ENCODE measurements at places on chromosomes 5 and 9.
A peak's percentile ranks its signal among the peaks of the same experiment; 100 is the strongest.

DNA sequence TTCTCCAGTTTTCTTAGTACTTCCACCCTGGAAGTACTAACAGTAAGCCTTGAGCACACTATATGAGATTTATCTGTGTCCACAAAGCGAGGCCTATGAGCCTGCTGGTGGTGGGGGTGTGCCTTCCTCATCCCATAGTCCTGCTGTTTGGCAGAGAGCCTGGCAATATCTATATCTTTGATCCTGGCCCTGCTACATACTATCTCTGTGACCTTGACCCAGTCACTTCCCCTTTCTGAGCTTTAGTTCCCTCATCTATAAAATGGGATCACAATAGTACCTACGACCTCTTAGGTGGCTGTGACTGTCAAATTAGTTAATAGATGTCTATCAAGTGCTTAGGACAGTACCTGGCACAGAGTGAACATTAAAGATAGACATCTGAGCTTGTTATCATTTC lies 114.6 kb upstream of the SAP30L start:
- no peak for DNase-seq

- no peak for DNase-seq
These were observed 247.1 kb downstream of the EBF1 start for GRCh38 chr5:158852622-158853021.

DNA sequence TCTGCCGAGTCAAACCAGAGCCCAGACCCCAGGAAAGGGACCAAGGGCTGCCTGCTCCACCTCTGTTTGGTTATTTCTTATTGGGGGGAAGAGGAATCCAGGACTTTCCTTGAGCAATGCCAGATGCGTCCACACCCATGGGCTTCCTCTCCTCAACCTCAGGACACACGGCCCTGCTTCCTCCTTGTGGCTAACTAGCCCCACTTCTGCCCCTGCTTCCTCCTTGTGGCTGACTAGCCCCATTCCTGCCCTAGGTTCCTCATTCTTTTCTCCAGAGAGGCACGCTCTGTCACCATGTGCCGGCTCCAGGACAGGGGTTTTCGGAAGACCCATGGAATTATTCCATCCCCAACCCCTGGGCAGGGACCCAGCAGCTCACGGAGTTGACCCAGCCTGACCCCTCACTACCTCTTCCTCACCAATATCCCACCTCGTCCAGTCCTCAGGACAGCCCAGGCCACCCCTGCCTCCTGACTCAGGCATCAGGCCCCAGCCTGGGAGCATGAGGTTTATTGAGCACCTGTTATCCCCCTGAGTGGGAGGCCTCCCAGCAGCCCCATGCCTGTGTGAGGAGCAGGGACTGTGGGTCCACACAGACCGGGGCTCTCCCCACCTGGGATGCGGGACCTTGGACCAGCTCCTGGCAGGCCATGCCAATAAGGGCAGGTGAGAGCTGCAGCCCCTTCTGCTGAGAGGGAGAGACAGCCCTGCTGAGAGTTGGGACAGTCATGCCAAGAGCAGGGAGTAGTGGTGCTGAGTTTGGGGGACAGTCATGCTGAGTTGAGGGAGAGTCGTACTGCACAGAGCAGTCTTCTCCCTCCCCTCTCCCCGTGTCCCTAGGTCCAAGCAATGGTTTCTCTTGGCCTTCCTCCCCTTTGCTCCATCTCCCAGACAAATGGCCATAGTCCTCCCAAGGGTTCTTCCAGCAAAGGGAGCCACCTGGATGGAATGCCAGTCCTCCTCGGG lies 11.8 kb upstream of the FCN1 start:
- peak; percentile 96 for DNase-seq

DNA sequence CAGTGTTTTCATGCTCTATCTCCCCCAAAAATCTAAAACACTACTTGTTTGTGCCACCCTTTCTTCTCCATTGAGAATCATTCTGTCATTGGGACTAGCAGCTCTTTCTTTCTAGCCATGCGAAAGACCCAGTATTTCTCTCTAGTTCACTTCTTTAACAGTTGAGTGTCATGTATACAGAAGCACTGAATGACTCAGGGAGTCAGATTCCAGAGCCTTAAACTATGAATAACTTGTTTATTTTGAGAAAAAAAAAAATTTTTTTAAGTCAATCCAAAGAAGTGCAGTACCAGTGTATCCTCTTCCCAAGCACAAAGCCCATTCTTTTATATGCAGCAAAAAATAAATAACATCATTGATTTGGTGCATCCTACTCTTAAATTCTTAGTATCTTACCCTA lies 415.4 kb upstream of the GRAMD2B start:
- no peak for DNase-seq

DNA sequence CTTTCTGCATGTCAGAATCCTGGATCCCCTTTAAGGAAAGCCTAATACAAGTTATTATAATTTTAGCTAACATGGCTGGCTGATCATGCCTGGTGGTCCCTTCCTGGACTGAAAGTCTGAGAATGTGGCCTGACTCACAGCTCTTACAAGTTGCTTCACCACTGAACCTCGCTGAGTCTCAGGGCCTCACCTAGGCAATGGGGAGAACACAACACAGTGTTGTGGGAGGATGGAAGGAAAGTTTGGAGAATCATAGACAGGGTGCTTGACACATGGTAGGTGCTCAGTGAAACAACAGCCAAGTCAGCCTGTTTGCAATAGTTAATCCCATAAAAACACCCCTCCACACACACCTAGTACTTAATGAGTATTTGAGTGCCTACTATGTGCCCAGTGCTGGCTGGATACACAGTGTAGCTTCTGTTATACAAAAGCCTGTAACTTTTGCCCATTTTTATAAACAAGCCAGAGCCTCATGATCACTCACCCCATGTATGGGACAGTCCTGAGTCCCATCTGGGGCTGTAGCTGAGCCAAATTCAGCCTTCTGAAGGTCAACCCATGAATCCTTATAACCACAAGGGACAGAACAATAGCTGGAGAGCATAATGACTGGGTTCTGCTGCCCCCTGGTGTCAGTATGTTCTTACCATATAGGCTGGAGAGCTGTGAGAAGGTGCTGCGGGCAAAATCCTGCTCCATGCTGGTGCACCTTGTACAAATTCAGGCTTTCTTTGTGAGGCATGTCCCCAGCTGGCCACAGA lies 3.9 kb downstream of the ACSL6 start:
- peak; percentile 60 for DNase-seq

- DNase-seq = no peak
These were observed 174.3 kb downstream of the LPAR1 start for GRCh38 chr9:110864011-110864410.

DNA sequence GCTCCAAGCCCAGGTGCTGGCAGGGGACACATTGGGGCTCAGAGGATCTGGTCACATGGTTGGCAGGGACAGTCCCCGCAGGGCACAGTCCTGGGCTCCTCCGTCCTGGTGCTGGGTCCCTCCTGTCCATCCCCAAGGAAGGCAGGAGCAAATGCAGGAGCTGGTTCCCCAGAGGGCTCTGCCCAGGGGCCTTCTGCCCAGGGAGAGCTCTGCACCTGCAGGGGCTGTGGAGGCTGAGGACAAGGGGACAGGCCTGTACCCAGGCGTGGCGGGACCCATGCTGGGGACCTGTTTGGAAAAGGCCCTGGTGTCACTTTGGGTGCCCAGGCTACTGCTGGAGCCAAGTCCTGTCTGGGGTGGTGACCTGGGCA lies 7.2 kb downstream of the SPATA31E1 start:
- no peak for DNase-seq

- DNase-seq = no peak
These were observed 165.0 kb downstream of the FBXL17 start for GRCh38 chr5:108216890-108217289.

- no peak for DNase-seq
These were observed 84.5 kb upstream of the SMIM23 start for GRCh38 chr5:171701100-171701541.

GRCh38 chr9:109387206-109387605 lies 66.3 kb upstream of the EPB41L4B start:
- peak; percentile 65 for DNase-seq

DNA sequence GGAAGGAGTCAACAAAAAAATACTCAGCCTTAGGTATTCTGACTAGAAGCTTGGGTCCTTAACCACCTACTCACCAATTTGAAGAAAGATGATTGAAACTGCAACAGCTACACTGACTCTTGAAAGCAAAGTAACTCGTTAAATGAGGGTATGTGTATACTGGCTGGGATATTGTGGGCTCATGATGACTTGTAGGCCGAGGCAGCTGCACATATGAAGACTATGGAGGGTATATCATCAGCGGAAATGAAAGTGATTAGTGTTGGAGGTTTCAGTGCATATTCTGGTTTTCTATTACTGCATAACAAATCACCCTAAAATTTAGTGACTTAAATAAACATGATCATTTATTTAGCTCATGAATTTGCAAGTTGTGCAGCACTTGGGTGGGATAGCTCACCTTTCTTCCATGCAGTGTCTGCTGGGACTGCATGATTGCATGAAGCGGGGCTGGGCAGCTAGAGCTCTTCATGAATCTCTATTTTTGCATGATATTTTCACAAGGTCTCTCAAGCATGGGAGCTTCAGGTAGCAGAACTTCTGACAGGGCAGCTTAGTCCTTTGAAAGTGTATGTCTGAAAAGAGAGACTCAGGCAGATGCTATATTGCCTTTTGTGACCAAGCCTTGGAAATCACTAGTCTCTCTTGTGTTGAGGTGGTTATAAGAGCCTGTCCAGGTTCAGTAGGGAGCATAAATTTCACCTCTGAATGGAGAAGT lies 96.1 kb upstream of the CDKN2B start:
- DNase-seq = no peak

DNA sequence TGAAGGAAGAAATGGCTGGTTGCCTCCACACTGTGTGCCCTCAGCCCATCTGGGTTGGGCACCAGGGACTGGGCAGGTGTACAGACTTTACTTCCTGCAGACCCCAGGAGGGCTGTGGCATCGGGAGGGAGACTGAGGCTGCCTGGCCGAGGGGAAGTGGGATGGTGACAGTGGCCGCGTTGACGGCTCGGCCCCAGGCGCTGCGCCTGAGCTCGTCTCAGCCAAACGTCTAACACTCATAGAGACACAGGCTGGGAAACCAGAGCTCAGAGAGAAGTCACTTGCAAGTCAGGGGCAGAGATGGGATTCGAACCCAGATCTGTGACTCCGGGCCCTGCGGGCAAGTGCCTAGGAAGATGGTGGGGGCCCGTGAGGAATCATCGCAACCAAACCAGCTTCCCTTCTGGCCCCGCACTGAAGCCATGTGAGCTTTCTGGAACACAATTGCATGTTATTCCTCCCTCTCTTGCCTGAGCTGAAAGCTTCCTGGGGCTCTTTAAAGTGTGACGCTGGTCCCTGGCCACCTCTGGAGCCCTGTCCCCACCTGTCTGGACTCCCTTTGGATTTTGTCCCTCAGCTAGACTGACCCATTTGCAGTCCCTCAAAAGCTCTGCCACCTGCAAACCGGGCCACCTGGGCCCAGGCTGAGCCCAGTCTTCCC lies 53.1 kb upstream of the FUBP3 start:
- no peak for DNase-seq

- DNase-seq = no peak
These were observed 34.3 kb downstream of the PCA3 start for GRCh38 chr9:76798527-76798926.

- DNase-seq = no peak
These were observed 29.0 kb upstream of the MAP3K1 start for GRCh38 chr5:56786346-56786745.

GRCh38 chr9:35322075-35322885 lies 160.5 kb downstream of the UNC13B start:
- no peak for DNase-seq

DNA sequence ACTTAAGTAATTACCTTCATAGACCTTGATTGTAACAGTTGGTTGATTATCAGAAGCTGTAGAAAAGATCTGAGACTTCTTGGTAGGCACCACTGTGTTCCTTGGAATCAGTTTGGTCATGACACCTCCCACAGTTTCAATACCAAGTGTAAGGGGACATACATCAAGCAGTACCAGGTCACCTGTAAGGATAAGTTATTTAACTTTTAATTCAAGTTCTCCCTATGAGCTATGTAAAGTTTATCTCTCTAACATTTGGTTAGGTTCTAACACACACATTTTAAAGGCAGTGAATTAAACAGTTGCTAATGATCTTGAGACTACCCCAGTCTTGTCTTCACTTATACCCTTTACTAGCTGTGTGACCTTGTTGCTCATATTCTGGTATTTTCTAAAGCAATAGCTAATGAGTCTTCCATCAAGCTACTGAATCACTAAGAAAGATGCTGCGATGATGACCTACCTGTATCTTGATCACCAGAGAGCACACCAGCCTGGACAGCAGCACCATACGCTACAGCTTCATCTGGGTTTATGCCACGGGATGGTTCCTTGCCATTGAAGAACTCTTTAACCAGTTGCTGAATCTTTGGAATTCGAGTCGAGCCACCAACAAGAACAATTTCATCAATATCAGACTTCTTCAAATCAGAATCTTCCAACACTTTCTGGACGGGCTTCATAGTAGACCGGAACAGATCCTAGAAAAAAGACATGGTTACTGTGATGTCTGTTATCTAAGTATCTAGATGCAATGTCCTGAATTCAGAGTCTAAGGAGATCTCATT lies 2.8 kb downstream of the HSPA5 start:
- no peak for DNase-seq

GRCh38 chr9:105697871-105698270 lies 3.5 kb downstream of the TMEM38B start:
- no peak for DNase-seq

DNA sequence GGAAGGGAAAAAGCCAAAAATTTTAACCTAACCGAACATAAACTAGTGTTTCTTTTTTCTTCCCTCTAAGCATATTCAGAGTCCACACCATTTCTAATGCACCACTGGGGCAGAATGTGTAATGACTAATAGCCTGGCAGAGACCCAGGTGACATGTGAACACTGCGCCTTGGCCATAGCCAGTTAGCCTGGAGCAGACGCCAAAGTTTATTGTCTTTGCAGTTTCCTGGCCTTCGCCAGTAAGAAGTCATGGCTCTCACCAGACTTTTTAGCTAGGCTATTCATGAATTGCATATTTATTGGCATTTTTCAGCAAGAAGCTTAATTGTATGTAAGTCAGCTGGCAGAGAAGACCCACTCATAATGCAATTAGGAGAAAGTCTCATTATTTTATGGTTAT lies 182.8 kb upstream of the SLC27A6 start:
- no peak for DNase-seq

DNA sequence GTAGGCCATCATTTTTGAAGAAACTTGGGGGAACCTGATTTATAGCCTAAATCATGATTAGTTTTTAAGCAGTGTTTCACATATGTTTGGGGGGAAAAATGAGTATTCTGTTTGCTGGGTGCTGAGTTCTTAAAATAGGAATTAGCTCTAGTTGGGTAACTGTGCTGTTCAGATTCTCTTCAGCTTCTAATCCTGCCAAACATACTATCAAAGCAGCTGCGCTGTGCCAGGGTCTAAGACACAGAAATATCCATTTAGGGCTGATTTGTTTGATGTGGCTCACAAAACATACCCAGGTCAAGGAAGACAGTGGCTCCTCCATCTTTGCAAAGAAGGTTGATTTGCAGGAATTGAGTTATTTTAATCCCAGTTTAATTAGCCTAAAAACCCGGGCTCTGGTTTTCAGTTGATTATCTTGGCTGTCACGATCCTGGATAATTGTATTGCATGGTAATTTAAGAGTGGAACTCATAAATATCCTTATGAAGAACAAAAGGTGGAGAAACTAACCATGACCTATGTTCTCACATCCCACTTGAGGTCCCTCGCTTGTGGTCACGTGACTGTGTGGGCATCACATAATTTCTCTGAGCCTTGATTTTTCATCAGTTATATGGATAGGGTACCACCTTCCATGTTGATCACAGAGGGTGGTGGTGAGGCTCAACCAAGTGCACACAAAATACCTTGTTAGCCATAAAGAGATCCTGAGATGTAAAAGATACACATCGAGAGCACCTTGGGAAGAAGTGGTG lies 18.7 kb downstream of the CYFIP2 start:
- no peak for DNase-seq

GRCh38 chr9:129597355-129598088 lies 23.4 kb downstream of the C9orf50 start:
- DNase-seq = no peak
